ENCODE measurements at places on chromosomes 6 and 20.

DNA sequence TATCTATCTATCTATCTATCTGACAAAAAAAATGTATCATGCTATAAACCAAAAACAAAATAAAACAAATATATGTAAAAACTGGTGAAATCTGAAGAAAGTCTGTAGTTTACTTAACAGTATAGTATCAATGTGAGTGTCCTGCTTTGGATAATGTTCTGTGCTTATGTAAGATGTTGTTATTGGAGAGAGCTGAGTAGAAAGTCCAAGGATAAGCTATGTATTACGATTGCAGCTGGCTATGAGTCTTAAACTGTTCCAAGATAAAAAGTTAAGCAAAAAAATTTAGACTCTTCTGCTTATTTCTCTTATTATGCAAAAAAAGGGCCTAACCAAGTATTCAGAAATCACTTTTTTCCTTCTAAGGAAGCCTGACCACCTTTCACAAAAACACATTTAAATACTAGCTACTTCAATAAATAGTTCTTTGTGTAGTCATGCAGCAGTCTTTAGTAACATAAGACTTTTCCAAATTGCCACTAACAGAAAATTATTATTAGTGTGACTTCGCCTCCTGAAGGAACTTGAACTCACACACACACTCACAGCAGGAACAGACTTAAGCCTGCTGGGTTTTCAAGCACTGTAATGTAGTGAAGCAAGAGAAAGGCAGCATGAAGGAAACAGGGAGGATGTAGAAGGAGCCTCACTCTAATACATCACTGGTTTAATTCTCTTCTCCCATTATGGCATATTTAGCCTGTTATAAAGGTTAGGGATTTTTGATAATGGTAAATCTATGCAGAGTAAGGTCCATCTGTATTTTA is 265.8 kb upstream of the GJE1 start:
- no peak for DNase-seq

- DNase-seq = no peak
Measured at GRCh38 chr6:10310826-10311225, 104.0 kb downstream of the TFAP2A start.

GRCh38 chr6:121579478-121579877 is 144.0 kb downstream of the GJA1 start:
- no peak for DNase-seq

GRCh38 chr20:5670874-5671273 is 79.3 kb upstream of the SHLD1 start:
- no peak for DNase-seq

DNA sequence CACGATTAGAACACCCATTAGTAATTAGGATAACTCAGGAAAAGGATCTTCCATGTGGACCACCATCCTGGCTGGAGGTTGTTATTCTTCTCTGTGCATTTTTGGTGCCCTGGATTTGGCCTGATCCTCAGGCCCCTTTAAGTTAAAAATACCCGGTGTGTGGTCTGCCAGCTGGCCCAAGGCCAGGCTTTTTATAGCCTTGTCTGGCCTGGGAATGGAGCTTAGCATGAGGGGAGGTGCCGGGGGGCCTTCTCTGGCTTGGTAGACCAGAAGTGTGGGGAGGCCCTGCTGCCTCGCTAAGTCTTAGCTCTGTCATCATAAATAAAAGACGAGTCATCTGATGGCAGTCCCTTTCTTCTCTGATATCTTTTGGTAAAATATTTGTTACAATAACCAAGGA is 71.4 kb downstream of the ARID1B start:
- no peak for DNase-seq

- DNase-seq = no peak
Measured at GRCh38 chr6:108580646-108581045, 19.9 kb downstream of the FOXO3 start.

DNA sequence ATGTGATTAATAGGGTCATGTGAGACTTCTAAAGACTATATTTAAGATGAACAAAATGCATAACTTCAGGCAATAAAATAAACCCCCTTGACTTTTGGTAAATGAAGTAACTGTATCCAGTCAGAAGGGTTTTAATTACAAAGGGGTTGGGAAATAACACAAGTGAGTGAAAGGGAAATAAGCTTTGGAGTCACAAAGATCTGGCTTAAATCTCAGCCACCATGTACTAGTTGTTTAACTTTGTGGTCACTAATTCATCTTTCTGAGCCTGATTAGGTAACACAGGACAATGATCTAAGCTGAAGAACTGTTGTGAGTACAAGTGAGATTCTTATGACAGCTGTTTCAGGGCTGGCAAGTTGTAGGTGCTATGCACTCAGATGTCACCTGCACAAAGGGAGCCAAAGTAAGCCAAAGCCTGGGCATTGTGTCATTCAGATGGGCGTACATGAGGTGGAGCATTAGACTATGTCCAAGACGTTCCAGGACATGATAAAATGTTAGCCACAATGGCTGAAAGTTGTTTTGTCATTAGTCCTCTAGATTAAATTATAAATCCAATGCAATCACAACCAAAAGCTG is 13.8 kb downstream of the TOMM34 start:
- DNase-seq = no peak

- no peak for DNase-seq
Measured at GRCh38 chr6:74814440-74814839, 391.4 kb downstream of the COL12A1 start.

- DNase-seq = peak; percentile 33
Measured at GRCh38 chr6:163416557-163417253, 2.2 kb downstream of the QKI start.

- DNase-seq = no peak
Measured at GRCh38 chr20:18363708-18364107, 75.4 kb downstream of the ZNF133 start.

DNA sequence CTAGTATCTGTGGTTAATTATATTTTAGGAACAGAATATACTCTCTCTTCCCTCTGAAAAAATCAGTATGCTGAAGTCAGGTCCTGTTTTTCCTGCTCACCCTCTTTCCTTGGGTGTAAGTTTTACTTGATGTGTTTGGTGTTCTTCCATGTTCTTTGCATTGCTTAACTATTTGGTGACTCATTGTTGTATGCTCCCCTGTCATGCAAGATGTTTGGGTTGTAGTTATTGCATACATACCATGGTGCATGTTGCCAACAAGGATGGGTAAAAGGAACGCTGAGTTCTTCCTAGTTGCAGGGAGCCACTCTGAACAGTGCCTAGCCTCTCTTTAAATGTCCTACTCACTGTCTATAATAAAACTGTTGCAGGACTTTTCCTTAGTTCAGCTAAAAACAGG is 207.9 kb upstream of the LAMP5 start:
- DNase-seq = no peak

GRCh38 chr6:14865531-14866100 is 380.3 kb upstream of the JARID2 start:
- DNase-seq = no peak

DNA sequence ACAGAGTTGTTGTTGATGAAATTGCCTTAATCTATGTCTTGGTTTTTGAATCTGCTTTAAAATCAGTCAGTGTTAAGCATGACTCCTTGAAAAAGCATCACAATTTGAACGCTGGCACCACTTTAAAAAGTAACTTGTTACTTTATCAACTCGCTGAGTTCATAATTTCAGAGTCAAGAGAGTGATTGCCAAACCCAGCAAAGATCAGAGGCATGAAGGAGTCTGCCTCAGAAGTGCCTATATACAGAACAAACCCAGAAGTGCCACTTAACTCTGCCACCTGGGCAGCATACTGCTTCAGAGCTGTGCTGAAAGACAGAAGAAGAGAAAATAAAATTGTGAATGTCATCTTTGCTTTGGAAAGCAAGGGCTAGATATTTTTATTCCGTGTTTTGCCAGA is 73.6 kb upstream of the HCRTR2 start:
- DNase-seq = no peak

- DNase-seq = no peak
Measured at GRCh38 chr20:47336129-47336754, 20.3 kb downstream of the ZMYND8 start.

DNA sequence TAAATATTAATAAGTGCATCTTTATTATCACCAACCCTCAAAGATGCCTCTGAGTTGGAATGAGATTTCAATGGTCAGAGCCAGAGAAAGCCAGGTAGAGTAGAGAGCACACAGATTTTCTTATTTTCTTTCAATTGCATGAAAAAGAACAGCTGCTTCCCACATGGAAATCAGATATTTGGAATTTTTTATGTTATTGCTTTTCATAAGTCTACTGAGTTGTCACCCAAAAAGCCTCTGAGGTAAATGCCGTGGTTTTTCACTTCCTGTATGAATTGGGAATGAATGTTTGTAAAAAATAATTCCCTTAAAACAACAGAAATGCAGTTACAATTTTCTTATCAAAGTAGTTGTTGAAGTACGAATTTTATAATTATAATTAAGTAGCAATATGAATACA is 563.1 kb downstream of the RFPL4B start:
- DNase-seq = no peak

- DNase-seq = no peak
Measured at GRCh38 chr20:25309395-25310267, 61.7 kb downstream of the PYGB start.

GRCh38 chr6:123632641-123633040 is 4.1 kb downstream of the TRDN start:
- no peak for DNase-seq

DNA sequence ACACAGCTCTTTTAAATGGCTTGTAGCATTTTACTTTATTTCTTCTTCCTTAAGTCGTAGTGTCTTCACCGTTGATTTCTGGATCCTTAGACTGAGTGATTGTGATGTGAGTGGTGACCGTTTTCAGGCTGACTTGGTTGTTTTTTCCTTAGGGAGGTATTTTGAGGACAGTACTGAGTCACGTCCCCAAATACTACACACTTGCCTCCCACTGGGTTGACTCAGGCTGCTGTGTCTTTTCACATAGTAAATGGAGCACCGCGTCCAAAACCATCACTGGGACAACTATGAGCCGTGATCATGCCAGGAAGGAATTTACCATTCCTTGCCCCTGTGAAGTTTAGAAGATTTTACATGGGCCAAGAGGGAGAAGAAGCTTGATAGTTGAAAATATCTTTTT is 174.1 kb downstream of the FARS2 start:
- DNase-seq = no peak

- DNase-seq = no peak
Measured at GRCh38 chr6:104031346-104031745, 828.4 kb downstream of the HACE1 start.

DNA sequence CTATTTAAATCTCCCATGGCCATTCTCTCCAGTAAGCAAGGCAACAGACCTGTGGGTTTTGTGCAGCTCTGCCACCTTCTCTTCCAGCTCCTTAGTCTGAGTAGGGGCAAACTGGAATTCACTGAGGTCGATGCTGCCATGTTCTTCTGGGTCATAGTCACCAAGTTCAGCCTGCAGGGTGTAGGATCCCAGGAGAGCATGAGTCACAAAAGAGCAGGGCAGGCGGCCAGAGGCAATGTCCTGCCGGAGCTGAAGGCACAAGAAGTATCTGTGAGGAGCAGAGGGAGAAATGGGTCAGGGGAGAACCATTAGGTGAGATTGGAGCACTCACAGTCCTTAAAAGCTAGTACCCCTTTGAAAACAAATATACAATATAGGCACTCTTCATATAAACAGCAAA is 73.7 kb downstream of the SMLR1 start:
- no peak for DNase-seq

DNA sequence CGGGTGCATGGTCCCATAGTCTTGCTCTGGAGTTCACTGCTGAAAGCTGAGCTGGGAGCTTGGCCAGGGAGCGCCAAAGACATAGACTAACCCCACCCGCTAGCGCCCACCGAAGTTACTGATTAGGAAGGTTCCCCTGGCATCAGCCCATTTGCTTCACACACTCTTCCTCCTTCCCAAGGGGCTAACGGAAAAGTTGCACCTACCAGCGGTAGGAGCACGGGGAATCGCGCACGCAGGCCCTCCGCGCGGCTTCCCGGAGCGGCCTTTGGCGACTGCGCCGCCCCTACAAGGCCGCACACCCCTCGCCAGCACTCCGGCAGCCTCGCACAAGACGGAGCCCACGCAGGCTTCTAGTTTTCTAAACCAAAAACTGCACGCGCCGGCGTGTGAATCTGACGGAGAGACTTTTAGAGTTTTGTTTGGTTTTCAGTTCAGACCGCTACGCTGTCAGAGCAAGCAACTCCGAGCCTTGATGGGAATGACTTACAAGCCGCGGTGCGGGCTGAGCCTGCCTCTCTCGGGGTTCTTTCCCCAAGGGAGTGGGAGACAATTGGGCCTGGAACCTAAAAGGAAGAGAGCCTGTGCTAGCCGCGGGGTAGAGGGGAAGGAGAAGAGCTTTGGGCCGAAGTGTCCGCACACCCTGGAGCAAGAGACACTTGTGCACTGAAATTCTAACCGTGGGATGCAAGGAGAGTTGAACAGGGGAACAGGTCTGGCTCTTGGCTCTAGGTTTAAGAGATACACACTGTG is 891 bp upstream of the POU3F2 start:
- no peak for DNase-seq

DNA sequence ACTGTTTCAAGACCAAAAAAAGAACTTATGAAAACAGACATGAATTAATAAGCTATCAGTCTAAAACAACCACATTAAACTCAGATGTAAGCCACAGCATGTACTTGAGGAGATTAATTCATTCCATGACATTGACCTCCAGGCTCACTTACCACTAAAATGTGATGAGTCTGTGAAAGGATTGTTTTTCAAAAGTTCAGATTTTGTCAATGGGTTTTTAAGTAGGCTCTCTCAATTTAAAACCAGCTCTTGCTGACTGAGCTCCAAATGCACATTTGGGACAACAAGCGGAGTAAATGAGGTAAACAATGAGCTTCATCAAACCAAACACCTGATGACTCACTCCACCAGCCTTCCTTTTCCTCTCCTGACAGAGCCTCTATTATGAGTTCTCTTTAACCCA is 197.0 kb downstream of the SIM1 start:
- DNase-seq = no peak

GRCh38 chr20:891706-892080 is 24.4 kb downstream of the ANGPT4 start:
- DNase-seq = no peak

- no peak for DNase-seq
Measured at GRCh38 chr20:56723331-56723730, 94.2 kb downstream of the TFAP2C start.

DNA sequence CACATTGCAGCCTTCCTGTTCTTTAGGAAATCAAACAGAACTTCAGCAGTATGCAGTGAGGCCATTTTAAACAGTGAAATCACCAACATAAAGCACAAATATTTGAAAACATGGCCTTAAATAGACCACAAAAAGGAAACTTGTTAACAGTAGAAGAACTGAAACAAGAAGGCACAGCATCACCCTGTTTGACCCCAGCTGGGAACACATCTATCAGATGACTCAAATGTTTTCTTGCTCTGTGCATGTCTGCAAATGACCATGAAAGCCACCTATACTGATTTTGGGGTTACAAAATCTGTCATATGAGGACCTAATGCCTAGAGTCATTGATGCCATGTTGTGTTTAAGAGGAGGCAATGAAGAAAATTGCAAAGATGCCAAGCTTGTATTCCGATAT is 123.8 kb upstream of the ADGRF1 start:
- DNase-seq = no peak

GRCh38 chr20:19308146-19308545 is 95.7 kb downstream of the SLC24A3 start:
- DNase-seq = no peak

- DNase-seq = no peak
Measured at GRCh38 chr20:58988565-58988882, 7.5 kb downstream of the NELFCD start.

GRCh38 chr6:28000351-28001045 is 43.5 kb downstream of the OR2B6 start:
- DNase-seq = no peak
